NCI-H774 (cell line): ENCODE measurements at places on chromosomes 3 and 15.
A peak's percentile ranks its signal among the peaks of the same experiment; 100 is the strongest.

GRCh38 chr3:114848082-114848481, 299.0 kb downstream of the ZBTB20 start:
- DNase-seq = no peak

GRCh38 chr3:196406811-196407470, 25.3 kb downstream of the UBXN7 start:
- DNase-seq = no peak

DNA sequence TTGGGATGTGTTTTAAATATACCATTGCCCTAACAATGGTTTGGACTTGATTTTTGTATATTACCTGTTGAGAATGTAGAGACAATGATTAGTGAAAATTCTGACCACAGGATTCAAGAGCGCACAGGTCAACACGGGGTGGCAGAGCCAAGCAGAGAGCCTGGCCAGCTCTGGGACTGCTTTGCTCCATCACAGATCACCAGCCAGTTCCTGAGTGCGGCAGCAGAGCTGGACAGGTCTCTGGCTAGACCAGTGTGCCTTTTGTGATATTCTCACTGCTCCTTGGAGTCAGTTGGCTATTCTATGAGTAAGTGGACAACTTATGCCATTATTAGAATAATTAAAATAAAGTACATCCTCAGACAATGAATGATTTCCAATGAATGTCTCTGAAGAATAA, 351.2 kb upstream of the ATP10A start:
- no peak for DNase-seq

GRCh38 chr15:27541581-27541980, 557.5 kb downstream of the OCA2 start:
- no peak for DNase-seq

DNA sequence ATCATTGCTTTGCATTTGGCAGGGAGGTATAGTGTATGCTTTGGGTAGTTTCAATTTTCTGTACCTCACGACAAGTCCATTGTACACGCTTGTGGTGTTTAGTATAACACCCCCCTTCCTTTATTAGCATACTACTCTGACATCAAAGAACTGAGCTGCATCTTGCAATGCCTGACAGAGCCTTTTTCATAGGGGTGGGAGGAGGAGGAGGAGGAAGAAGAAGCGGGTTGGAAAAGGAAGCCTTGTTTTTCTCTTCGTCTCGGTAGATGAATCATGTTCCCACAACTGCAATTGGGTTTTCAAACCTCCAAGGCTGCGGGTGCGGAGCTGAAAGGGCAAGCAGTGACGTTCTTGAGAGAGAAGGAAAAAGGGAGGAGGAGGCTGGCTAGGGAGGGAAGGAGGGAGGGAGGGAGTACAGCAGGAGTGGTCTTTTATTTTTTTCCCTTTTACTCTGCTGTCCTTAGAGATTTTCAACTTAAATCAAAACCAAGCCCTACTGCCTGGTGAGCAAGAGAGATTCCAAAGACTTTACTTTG, 175.7 kb downstream of the KLHL25 start:
- DNase-seq = no peak

DNA sequence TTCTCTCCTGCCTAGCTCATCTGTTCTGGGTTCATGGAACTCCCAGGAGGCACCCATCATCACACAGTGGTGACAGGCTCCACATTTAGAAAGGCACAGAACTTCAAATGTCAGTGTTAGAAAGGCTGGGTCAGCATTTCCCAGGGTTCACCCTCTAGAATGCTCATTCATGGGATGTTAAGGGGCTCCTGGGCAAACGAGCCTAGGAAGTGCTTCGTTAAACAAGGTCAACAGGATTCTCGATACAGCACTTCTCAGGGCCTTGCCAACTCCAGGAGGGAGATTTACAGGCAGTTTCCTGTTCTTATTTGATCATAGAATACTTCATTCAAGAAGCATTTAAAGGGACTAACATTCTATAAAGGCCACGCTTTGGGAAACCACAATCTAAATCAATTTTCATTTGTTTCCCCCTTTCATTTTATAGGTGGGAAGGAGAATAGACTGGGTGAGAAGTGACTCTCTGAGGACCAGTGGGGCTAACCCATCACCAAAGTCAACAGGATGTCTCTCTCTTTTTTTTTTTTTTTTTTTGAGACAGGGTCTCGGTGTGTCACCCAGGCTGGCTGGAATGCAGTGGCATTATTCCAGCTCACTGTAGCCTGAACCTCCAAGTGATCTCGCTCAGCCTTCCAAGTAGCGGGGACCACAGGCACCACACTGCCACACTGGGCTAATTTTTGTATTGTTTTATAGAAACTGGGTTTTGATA, 14.3 kb downstream of the IGDCC4 start:
- no peak for DNase-seq

GRCh38 chr3:170076715-170077238, 39.0 kb downstream of the GPR160 start:
- DNase-seq = no peak

DNA sequence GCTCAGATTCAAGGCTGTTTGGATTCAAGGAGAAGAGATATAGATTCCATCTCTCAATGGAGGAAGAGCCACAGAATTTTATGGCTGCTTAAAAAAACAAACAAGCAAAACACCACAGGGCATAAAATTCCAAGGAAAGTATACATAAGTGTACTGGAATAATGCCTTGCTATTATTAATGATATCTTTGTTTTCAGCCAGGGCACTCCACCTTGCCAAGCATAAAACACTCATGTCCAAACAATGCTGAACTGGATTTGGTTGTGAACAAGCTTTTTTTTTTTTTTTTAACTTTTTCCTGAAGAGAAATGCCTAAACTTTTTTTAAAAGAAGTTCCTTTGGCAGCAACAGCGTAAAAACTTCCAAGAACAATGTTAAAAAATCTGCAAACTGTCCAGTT, 4.8 kb upstream of the CLSTN2 start:
- no peak for DNase-seq

- DNase-seq = no peak
Measured at GRCh38 chr3:150738688-150739087, 24.3 kb downstream of the SIAH2 start.

DNA sequence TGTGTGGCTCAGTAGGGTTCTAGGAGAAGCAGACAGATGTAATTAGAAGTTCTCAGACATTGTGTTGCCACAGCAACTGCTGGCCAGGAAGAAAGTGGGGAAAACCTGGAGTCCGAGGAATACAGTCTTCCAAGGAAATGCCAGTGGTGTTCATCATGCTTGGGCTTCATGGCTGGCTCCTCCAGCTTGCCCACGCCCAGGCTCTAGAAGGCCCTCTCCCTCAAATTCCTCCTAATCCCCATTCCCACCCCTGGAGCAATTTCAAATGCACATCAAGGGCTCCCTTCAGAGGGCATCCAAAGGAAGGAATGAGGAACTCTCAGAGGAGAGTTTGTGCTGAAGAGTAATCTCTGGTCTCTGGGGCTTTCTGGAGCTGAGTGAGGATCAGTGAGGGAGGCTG, 21.9 kb downstream of the FSTL1 start:
- no peak for DNase-seq

DNA sequence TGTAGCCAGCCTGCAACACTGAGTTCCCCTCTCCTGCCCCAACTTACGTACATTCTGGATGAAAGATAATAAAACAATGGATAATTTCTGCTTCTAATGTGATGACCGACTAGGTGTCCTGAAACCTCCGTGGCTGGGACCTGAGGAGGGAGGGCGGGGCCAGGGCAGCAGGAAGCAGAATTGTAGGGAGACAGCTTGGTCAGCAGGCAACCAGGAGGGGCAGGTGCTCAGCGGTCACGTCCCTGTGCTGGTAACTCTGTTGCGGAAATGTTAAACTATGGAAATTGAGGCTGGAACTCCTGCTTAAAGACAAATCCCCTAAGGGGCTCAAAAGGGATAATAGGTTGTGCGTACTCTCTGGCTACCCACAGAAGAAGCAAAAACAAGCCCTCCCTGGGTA, 30.4 kb downstream of the SLC6A20 start:
- DNase-seq = no peak

DNA sequence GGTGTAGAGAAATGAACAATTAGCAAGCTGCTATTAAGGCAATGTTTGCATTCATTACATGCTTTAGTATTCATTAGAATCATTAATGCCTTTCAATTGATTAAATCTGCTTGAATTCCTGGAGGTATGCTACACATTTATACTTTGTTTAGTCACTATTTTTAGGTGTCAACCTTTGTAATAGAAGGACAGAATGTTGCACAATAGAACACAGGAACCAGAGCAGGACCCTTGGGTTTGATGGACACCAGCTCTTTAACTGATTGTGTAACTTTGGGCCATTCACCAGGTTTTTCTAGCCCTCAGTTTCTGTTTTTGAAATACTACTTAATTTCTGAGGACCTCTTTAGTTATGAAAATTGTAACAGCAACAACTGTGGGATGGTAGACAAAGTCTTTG, 317.6 kb upstream of the UMPS start:
- DNase-seq = no peak

DNA sequence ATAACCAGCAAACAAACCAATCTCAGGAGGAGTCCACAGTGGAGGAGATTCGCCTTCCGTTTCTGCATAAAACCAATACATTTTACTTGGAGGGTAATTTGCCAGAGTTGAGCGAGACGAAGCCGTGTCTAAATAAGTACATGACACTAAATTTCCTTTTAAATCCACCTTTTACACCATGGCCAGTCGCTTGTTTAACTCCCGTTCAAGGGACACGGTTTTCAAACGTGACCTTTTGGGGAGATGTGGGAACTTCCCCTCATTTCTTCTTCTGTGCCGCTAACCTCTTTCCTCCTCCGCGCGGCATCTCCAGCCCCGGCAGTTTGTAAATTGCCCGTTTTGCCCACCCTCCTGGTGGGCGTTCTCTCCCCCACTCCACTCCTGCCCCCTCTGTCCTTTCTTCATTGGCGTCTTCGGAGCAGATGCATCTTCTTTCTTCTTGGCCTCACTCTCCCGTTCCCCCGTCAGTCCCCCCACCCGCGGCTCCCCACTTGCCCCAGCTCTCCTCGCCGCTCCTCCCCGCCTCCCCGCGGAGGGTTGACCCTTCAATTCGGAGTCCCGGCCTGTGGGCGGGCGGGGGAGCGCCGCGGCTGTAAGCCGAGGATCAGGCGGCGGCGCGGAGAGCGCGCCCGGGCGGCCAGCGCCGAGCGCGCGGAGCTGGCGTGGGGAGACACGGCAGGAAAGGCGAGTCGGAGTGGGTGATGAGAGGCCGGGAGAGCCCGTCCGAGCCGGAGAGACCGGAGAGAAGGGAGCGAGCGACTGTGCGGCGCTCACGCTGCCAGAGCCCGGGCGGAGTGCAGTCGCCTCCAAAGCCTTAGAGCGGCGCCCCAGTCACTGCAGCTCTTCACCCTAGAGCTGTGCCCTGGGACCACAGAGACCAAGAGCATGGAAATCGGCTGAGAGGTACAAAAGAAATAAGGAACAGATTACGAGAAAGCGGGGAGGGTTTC, at the start of gene NLGN1:
TSS of gene NLGN1 (plus strand) at position 584 of the 950 bp plus-strand sequence.
- DNase-seq = peak; percentile 85

DNA sequence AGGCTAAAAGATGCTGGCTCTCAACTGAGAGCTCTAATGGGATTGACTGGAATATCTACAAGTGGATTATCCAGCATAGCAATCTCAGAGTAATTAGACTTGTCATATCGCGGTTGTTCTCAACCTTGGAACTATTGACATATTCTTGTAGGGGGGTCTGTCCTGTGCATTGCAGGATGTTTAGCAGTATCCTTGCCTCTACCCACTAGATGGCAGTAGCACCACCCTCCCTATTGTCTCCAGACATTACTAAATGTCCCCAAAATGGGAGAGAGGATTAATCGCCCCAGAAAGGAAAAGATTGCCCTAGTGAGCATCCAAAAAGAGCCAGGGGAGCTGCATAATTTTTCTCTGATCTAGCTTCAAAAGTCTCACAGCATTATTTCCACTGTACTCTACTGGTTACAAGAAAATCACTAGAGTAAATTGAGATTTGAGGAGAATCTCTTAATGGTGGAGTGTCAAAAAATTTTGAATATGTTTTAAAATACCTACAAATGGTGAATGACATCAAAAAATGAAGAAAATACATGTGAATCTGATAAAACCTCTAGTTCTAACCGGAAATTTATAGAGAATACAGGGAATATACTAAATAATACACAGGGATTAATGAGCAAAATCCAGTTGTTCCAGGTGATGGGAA, 388.2 kb upstream of the AGTR1 start:
- DNase-seq = no peak

GRCh38 chr3:114942773-114943172, 204.3 kb downstream of the ZBTB20 start:
- no peak for DNase-seq

- no peak for DNase-seq
Measured at GRCh38 chr3:120909602-120909878, 1.5 kb downstream of the STXBP5L start.

DNA sequence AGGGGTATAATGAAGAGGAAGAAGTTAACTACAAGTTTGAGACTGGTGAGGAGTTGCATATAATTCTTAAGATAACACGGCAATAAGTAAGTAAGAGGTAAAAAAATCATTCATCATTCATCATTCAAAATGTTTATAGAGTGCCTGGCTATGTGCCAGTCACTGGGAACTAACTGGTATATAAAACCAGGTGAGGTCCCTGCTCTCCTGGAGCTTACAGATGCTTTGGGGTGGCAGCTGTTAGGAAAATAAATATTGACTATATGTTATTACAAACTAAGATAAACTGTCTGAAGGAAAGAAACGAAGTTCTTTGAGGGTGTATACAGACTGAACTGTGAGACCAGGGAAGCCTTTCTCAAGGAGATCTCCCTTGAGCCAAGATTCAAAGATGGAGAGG, 2.9 kb downstream of the CASR start:
- DNase-seq = no peak

GRCh38 chr15:74529921-74530320, 11.1 kb upstream of the ARID3B start:
- DNase-seq = no peak

GRCh38 chr3:119731560-119732343, 28.9 kb downstream of the CFAP91 start:
- DNase-seq = no peak

GRCh38 chr15:91407269-91407889, 307.3 kb downstream of the SV2B start:
- peak; percentile 55 for DNase-seq

DNA sequence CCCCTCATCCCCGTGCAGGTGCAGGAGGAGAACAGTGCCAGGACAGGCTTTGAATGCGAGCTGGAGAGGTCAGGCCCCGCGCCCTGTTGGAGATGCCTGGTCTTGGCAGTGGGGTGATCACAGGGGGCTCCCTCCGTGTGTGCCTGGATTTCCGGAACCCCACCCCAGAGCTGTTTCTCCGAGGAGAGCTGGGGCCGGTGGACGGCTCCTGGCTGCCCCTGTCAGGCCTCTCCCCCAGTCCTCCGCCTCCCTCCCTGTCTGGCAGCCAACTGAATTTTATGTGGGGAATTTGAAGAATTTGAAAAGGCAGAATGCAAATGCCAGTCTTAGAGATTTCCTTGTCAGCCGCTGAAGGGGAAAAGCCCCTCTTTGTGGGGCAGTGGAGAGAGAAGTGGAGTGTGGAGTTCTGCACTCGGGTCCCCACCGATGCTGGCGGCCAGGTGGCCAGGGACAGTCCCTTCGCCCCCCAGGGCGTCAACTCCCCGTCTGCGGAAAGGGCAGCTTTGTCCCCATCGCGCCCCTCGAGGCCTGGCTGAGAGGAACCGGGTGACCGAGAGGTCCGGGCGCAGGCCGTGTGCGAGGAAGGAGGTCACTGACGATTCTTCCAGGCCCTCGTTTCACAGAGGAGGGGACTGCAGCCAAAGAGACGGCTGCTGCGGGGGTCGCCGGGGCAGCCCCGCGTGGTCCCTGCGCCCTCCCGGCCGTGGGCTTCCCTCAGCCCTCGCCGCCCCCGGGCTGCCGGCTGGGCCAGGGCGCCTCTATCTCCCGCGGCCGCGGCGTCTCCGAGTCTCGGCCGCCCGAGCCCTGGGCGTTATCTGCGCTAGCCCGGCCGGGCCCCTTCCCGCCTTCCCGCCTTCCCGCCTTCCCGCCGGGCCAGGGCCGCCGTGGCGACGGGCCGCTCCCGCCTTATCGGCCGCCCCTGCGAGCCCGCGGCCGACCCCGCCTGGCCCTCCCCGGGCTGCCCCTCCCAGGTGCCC, 56.0 kb upstream of the LCTL start:
- no peak for DNase-seq
